AML-193 (cell line): ENCODE measurements at places on chromosomes 16 and 17.
A peak's percentile ranks its signal among the peaks of the same experiment; 100 is the strongest.

GRCh38 chr16:54106057-54106456 lies 180.5 kb downstream of the IRX3 start:
- DNase-seq: no peak

DNA sequence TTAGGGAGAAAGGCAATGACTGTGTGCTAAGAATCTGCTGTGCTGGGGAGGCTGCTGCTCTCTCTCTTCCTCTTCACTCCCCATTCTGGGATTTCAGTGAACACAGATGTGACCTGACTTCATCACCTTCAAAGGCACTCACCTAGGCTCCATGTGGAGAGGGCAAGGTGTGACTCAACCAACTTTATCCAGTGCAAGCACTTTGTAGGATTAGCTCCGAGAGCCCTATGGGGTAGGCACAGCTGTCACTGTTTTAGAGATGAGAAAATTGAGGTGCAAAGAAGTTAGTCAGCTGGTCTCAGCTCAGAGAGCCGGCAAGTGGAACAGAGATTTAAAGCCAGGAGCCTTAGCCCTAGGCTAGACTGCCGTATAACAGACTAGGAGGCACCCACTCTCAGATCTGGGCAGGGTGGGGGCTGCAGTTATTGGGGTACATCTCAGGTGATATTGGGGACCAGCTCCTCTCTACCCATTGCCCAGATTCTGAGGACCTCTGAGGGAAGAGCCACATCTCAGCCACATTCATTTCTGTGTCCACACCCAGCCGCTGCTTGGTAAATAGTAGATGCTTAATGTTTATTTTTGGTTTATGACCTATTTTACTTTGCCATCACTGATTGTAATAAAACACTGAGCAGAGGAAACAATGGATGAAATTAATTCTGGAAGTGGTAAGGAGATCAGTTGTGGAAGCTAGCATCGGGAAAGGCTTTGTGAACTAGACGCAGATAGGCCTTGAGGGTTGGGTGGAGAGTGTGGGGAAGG lies 138.8 kb downstream of the CCDC182 start:
- DNase-seq: no peak

DNA sequence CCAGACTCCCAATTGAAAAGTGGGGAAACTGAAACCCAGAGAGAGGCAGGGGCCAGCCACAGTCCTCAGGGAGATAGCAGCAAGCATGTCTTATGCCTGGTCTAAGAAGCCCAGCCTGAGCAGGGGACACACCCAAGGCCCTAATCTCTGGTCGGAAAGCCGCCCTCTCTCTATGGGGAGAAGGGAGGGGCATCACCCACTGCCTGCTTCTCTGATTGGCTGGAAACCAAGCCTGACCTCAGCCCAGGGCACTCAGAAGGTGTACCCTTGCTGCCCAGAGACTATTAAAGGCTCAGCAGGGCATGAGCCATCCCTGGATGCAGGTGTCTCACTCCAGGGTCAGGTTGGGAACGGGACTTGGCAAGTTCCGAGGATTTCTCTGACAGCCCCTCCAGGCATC lies 5.7 kb upstream of the KRT13 start:
- no peak for DNase-seq

DNA sequence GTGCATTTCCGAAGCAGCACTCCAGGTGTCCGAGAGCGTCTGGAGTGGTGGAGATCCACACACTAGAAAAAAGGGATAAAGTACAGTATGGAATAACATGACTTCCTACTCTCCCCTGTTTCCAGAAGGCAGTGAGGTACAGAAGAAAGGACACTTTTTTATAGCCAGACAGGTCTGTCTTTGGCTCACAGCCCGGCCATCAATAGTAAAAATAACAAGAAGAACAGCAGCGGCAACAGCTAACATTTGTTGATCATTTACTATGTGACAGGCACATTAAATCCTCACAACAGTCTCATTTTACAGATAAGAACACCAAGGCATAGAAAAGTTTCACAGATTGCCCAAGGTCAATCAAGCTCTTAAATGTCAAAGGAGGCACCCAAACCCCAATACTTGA lies 16.2 kb downstream of the DYNLRB2 start:
- DNase-seq: no peak

- no peak for DNase-seq
These were observed 123.8 kb downstream of the SMG6 start for GRCh38 chr17:2179615-2180295.

DNA sequence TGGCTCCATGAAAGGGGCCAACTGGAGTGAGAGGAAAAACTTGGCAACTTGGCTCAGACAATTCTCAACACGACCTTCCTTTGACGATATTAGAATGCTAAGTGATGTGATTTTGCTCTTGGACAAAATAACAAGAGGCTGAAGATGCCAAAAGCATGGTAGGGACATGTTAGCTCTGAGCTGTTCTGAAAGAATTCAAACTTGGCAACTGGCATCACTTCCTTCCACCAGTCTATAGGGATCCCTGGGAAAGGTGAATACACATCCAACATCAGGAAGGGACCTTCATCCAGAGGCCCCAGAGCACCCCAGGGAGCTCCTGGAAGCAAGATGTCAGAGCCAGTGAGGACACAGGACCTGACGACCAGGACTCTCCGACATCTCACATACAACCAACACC lies 4.3 kb downstream of the KRT37 start:
- DNase-seq: no peak

DNA sequence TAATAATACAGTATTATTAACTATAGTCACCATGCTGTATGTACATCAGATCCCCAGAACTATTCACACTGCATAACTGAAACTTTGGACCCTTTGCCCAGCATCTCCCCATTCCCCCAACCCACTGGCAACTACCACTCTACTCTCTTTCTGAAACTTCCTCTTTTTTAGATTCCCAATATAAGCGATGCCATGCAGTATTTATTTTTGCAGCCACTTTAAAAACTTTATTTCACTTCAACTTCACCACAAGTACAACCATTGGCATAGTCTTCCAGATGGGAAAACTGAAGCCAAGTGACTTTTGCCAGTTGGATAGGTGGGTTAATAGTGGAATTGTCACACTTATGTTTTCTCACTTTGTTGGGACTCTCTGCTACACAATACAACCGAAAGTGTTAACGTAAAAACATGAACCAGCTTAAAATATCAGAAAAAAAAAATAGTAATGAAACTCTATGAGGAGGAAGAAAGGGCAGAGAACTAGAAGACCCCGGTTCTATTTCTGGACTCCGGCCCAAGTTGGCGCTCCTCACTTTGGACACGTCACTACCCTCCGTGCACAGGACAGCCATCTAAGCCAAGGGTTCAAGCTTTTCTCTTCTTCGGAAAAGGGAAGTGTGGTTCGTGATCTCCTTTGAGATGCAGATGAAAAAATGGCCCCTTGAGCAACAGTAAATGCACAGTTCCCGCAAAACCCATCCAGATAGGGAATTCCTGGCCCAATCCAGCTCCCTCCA lies 743 bp downstream of the SHCBP1 start:
- DNase-seq: peak; percentile 42

- DNase-seq: no peak
These were observed 305.6 kb downstream of the CPPED1 start for GRCh38 chr16:12498077-12498476.

- no peak for DNase-seq
These were observed 217.5 kb upstream of the CHMP6 start for GRCh38 chr17:80774146-80774545.
